ENCODE measurements at places on chromosomes 7 and 10.

DNA sequence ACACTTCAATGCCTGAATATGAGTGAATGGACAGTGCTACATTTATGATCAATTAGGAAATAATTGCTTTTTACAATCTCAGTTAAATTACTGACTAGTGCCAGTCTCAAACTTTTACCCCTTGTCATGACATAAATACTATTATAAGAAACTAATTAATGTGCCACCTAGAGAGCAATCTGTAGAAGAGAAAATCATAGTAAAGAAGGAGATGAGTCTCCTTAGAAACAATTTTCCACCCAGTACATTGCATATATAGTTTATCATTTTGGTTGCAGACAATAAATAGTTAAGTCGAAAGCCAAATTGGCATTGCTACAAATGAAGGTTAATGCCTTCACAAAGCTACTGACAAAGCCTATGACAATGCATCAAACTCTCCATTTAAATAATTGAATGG is 68.6 kb downstream of the SLC13A1 start:
- no peak for DNase-seq

DNA sequence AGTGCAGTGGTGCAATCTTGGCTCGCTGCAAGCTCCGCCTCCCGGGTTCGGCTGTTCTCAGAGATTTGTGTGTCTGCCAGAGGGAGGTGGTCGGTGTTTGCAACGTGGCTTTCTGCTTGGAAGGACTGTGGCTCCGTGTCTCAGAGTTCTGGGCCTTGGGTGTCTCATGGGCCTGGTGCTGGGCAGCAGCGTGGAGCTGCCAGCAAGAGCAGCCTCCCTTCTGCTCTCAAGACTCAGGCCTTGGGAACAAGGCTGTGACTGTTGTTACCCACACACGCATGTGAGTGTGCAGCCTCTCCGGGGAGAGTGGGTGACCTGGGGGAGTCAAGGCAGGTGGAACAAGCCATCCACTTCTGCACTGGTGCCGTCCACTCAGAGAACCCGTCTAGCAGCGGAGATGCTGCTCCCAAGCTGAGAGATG is 52.0 kb downstream of the VIPR2 start:
- no peak for DNase-seq

DNA sequence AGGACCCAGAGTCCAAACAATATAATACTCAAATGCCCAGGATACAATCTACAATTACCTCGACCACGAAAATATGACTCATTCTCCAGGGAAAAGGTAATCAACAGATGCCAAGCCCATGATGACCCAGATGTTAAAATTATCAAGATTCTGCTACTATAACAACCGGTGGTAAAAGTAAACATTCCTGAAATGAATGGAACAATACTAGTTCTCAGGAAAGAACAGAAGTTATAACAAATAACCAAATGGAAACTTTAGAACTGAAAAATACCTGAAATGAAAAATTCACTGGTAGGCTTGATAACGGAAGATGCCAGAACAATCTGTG is 34.1 kb upstream of the GUSB start:
- no peak for DNase-seq

DNA sequence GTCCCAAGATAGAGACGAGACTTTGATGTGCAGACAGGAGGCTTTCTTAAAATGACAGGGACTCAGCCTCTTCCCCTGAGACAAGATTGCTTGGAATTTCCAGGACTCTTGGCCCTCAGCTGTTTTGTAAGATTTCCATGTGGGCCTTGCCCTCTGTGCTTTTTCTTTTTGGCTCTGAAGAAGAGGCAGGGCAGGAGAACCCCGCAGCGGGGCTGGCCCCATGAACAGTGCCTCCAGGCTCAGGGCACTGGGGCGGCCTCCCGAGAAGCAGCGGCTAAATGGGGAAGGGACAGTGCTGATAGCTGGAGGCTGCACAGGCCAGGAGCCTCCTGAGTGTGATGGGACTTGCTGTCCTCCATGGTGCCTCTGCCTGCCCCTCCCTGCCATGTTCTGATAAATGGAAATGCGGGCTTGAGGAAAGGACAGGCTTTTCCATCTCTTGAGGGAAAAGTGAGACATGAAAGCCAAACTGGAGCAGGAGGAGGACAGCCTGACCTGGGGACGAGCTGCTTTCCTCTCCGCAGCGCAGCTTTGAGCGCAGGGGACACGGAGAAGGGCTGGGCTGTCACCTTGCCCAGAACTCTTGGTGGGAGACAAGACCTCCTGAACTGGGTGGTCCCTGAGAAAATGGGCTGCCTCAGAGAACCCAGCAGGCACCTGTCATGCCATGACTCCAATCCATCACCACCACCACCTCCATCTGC is 12.1 kb downstream of the SAP25 start:
- no peak for DNase-seq

DNA sequence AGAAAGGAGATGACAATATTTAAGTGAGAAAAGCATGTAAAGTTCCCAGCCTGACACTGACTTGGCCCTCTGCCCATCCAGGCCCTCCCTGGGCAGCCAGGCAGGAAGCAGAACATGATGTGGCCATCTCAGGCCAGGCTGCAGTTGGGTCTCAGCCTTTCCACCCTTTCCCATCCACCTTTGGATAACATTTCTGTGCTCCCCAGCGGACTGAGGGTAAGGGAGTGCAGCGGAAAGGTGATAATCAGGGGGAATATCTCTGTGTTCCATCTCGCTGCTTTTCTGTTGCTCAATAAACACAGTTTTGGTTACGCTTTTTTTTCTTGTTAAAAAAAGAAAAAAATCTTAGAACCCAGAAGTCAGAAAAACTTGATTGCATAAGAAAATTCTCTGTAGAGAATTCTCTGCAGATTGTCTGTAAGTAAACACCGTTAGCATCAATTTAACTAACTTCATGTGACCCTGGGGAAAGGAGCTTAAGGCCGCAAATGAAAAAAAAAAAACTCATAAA is 37.2 kb upstream of the TARP start:
- no peak for DNase-seq

DNA sequence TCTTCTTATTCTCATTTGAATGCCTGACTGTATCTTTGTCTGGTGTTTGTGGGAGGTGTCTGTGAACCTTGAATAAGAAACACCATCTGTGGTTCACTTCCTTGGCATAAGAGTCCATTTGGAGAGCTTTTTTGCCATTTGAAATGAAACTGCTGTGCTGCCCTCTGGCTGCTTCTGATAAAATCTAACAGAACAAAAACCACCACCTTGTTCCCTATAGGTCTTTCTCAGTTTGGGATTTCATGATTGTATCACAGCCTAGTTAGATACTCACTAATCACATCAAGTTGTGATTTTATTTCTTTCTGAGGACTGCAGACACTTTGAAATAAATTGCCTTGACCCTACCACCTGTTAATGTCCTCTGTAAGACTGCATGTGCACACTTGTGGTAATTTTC is 102.7 kb upstream of the FAM13C start:
- DNase-seq: no peak

- no peak for DNase-seq
These were observed 52.7 kb downstream of the CNNM2 start for GRCh38 chr10:102970562-102971340.

DNA sequence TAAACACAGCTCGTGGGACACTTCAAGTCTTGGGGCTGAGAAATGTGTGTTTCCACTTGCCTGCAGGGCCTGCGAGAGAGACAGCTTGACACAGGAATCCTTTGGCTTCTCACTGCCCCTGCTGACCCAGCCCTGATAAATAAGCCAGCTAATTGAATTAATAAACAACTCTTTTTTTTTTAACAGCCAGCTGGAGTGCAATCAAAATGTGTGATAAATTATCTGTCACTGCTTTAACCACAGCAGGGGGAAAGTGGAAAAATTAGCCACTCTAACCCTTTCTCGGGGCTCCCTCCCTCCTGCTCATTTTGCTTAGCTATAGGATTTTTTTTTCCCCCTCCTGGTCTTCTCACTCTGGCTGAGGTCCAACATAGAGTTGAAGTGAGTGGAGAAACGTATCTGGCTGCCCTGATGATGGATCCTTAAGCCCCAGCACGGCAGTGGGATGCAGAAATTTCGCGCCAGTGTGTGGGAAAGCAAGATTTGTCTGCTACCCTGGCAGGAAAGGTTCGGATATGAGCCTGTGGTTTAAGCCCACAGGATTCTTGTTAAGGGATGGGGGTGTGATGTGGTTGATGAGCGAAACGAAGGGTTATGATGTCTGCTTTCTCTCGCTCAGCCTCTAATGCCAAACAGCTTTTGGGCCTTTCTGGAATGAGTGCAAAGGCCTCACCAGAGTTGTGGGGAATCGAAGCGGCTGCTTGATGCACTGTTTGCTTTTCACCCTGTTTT is 173.8 kb downstream of the TRIL start:
- DNase-seq: no peak

DNA sequence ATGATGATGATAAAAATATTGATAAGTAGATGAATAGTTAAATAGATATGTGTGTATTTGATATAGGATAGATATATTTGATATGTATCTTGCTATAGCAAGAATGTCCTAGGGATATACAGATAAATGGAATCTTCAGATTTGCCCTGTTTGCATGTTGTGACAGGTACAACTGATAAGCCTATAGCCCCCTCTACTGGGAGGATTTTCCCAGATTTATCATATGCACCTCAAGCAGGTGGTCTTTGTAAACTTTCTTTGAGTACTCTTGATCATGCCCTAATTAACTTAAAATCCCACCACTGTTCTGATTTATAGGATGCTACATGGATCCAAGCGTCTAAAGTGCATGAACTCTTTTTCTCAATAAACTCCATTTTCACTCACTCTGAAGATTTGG is 1050.7 kb downstream of the SORCS3 start:
- no peak for DNase-seq

DNA sequence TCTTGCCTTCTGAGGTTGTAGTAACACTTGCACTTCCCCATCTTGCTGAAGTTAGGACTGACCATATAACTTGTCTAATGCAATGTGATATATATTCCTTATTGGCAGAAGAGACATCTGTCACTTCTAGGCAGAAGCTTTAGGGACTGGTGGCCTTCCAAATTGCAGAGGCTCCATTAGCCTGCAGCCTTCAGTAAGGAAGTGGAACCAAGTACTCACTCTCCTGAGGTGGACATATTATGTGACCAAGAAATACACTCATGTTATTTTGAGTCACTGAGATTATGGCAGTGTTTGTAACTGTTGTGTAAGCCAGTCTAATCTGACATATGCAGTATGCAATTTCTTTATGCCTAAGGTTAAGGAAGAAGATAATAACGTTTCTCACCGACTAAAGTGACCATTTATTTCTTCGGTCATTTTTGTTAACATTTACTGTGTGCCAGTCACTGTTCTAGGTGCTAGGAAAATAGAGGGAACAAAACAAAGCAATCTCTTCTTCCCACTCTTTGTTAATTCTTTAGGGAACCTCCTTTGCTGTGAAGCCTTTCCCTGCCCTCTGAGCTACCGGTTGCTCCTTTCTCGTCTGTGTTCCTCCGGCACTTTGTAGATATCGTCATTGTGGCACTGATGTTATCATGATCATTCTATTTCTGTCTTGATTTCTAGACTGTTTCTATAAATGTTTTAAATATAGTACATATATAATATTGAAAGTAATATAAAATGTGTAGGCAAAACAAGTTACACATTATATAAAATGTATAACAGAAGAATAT is 52.9 kb upstream of the HBP1 start:
- no peak for DNase-seq

DNA sequence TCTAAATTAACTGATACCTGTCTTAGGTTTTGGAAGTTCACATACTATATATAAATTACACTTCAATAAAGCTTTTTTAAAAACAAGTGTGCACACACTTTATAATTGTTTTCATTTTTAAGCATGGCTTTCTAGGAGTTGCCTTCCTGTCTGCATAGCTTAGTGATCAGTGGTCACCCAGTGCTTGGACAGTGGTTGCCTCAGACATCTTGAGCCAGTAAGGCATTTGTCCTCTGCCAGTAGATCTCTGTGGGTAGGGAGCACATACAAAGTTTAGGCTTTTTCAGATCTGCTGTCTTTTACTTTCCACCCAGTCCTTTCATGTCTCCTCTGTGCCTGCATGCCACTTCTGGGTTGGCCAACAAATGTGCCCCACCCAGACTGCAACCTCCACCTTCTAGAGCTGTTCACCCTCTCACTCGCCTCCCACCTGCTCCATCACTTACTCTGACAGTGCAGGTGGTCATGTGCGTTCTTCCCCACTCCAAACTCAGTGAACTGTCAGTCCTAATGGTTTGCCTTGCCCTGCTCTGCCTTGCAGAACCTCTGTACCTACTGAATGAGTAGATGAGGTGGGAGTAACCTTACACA is 31.7 kb downstream of the TPST1 start:
- no peak for DNase-seq

DNA sequence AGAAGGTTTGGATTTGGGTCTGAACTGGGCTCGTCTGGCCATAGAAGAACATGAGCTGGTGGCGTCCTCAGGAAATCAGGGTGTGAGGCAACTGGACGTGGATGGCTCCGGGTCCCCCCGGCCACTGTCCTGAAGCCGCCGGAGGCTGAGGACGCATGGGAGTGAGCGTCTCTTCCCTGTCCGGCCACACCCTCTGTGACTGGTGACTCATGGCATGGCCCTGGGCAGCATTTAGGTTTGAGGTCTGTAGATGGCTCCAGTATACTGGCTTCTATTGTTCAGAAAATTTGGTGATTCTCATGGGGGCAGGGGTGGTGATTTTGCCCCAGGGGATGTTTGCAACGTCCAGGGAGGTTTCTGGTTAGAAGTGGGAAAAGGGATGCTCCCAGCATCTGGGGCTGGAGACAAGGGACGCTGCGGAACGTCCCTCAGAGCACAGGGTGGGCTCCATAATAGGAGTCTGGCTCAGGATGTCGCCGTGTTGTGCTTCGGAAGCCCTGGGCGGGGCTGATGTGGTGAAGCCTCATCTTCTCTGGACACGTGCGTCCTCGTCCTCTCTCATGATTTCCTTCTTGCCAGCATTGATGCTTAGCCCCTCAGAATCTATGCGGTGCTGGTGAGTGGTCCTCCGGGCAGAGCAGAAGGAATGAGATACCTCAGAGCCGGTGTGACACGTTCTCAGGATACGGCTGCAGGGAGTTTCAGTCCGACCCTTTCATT is 49.9 kb downstream of the PITRM1 start:
- no peak for DNase-seq

DNA sequence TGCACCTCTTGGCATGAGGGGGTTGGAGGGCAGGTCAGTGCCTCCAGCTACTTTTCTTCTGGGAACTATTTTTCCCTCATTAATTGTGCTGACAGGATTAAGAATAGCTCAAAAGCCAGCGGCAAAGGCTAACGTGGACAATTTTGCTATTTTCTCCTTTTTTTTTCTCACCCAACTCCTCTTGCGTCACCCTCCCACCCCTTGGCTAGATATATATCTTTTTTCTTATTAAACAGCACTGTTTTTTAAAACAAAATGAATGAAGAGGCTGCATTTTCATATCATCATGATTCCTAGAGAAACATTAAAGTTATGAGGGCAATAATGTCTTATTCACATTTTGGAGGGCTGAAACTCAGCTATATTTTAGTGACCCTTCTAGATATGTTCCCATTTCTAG is 251.8 kb upstream of the NFE2L3 start:
- no peak for DNase-seq

Data from activated CD4-positive, alpha-beta T cell treated with anti-CD3 and anti-CD28 coated beads for 36 hours (primary cell).